ENCODE measurements at places on chromosomes 7 and 10.
A peak's percentile ranks its signal among the peaks of the same experiment; 100 is the strongest.

DNA sequence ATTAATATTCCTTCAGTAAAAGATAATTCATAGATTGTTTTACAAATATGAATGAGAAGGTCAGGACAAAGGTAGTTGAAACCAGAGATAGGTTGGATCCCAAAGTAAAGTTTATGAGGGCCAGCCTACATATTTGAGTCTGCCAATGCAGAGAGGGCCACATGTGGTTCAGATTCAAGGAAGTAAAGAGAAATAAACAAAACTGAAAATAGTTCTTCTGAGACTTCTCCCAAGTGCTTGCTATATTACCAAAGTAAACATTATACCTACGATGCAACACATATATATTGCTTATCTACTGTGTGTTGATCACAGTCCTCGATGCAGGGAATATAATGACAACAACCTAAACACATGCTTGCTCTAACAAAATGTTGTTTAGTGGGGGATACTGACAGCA is 109.8 kb downstream of the MALRD1 start:
- no peak for DNase-seq

- no peak for DNase-seq
Measured at GRCh38 chr7:2919256-2919655, 75.1 kb upstream of the GNA12 start.

- no peak for DNase-seq
Measured at GRCh38 chr10:66521506-66521905, 404.3 kb upstream of the LRRTM3 start.

- no peak for DNase-seq
Measured at GRCh38 chr10:12434277-12434676, 84.9 kb downstream of the CAMK1D start.

DNA sequence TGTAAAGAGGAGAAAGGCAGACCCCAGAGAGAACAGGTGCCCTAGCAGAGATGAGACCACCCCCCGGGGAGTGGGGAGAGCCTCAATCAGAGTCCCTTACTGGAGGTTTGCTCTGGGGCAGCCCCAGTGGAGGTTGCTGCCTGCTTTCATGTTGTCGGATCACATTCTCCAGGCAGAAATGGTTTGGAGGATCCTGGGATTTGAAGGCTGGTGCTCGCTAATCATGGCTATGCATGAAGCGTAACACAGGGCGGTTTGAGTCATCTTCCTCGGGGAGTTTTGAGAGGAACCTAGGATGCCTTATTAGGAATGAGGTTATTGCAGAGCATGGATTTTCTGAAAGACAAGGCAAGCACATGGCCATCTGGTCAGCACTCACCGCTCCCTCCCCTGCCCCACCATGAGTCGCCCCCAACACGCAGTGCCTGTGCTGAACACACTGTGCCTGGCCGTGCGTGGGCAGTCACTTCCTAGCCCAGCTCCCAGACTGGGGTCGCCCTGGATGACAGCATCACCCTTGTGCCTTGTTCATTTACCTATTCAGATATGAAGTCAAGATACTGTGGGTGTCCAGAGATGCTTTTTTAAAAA is 319.9 kb downstream of the DPP6 start:
- no peak for DNase-seq

DNA sequence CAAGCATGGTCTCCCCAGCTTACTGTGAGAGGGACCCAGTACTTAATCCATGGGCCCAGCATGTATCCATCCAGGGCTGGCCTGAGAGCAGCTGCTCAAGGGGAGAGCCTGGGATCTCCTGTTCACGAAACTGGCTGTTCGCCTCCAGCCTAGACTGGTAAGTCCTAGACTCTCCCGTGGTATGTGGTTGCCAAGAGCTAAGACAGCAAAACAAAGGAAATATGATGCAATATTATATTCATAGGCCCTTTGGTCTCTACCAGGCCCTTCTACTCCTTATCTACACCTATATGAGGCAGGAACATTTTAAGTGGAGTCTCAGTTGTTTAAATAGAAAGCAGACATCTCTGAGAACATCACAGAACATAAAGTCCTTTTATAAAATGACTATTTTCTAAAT is 28.9 kb upstream of the STK17A start:
- DNase-seq, result no peak

DNA sequence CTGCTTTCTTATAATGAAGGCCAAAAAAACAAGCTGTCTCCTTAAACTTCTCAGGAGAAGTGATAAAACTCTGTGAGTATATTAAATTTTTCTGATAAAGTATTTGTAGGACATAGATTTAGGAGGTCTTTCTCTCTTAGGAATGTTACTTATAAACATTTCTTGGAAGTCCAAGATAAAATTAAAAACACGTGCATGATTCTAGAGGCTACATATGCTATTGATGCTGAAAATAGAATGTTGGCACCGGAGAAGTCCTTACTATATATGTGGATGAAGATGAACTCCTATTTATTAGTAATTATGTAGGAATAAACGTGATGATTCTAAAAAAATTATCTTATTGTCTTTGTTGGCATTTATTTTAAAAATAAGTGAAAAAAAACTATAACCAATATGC is 241.3 kb upstream of the LRRTM3 start:
- DNase-seq, result no peak

GRCh38 chr10:132023092-132023811 is 41.5 kb upstream of the BNIP3 start:
- DNase-seq, result peak; percentile 69

- no peak for DNase-seq
Measured at GRCh38 chr7:100215895-100216294, 3.9 kb upstream of the PVRIG start.

DNA sequence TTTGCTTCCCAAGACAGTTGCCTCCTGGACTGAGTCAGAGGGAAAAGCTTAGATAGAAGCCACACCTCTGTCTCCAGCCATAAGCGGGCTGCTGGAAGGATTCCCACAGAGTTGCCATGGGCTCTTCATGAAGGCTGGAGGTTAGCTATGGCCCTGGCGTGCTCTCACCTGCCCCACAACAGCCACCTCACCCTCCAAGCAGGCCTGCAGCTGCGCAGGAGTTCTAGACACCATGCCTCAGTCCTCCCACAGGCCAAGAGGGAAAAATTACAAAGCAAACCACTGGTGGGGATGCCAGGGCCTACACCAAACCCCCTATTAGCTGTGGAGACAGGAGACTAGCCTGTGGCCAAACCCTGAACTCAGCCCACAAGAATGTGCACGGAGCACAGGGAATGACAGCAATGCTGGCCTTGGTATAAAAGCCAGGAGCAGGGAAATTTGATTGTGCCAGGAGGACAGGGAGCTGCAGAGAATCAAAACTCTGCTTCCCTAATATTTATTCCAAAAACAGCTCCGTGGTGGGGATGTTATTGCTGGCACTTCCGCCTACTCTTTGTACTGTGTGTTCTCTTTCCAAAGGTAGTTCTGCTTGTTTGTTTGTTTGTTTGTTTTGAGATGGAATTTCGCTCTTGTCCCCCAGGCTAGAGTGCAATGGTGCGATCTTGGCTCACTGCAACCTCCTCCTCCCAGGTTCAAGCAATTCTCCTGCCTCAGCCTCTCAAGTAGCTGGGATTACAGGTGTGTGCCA is 60.3 kb upstream of the STK17A start:
- DNase-seq, result peak; percentile 23

DNA sequence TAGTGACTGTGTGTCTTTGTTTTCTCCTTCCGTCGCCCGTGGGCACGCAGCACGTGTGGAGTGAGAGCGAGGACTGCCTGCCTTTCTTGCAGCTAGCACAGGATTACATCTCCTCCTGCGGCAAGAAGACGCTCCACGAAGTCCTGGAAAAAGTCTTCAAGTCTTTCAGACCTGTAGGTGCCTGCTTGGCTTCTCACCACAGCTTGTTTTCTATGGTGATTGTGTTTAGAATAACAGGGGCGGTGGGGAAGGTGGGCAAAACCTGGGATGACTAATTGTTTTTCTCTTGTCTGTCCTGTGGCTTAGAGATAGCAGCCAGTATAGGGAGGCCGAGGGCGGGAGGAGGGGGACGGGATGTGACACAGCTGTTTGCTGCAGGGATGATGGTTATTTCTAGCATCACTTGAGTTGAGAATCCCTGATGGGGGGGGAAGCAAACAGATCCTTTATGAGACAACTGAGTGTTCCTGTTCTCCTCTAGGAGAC is 11.4 kb downstream of the MTURN start:
- no peak for DNase-seq

GRCh38 chr10:31457858-31458257 is 138.8 kb downstream of the ZEB1 start:
- DNase-seq, result peak; percentile 5

GRCh38 chr7:5170251-5170650 is 19.8 kb upstream of the WIPI2 start:
- no peak for DNase-seq

DNA sequence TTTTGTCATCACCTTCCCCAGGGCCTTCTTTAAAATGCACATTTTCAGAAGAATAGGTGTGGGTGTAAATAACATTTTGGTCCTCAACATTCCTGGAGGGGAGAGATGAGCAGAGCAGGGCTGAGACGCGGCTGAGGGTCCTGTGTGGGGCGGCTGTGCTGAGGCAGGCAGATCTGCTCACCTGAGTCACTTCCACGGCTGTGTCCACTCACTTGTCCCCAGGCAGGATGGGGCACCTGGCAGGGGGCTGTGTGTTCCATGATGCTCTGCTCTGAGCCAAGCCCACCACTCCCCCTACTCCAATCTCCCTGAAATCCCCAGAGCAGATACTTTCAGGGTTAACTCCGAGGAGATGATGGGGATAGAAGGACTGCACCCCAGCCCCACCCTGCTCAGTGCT is 93.8 kb downstream of the GLRX3 start:
- DNase-seq, result no peak

GRCh38 chr7:92461027-92462003 is 14.0 kb downstream of the GATAD1 start:
- peak; percentile 83 for DNase-seq

DNA sequence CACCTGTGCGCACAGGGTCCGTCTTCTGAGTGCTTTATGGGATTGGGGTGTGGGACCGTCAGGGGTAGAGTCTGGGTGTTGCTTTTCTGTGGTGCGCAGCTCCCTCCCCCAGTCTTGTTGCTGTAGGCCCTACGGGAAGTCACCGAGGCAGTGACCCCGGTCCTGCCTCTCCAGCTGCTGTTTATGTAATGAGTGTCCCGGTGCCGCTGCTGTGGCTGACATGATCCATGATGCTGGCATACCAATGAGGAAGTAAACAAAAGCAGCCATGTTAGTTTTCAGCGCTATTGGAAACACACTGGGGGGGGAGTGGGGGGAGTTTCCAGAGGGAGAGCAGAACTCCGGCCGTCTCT is 1.1 kb downstream of the TRIM8 start:
- peak; percentile 71 for DNase-seq

- no peak for DNase-seq
Measured at GRCh38 chr7:47661051-47661714, 79.3 kb upstream of the TNS3 start.

DNA sequence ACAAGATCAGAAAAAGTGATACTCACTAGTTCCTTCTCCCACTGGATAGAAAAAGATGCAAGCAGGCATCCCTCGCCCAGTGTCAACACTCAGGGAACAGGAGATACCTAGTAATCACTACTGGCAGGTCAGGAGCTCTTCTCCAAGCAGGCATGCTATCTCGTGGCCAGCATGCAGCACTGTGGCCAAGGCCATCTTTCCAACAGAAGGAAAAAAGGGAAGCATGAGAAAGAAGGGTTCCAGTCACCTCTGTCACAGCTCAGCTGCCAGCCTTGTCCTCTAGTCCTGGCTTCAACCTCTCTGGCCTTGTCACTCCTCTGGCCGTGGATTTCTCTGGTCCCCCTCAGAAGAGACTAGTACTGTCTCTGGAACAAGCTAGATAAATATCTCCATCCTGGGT is 45.3 kb downstream of the DLG5 start:
- DNase-seq, result no peak

DNA sequence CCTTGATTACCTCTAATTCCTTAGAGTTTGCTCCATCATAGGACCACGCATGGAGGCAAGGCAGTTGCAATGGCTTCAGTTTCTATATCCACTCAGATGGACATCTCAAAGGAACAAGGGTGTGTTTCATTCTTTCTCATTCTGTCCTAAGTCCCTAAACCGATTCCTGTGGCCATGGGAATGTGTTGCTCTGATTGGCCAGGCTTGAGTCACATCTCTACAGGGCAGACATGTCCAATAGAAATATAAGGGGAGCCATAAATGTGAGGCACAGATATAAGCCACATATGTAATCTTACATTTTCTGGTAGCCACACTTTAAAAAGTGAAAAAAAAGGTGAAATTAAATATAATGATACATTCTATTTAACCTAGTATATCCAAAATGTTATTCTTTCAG is 16.9 kb upstream of the DLD start:
- no peak for DNase-seq

DNA sequence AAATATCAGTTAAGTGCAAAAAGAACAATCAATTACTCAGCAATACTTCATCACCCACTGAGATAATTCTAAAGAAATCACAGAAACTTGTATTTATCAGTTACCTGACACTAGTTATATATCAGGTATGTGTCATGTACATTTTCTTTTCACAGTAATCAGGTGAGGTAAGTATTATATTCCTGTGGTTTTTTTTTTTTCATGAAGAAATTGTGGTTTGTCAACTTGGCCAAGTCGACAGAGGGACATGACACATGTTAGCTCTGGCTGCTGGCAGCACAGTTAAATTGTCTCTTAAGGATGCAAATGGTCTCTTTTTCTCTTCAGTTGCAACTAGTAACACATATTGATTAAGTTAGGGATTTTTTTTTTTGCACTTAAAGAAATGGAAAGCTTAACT is 13.7 kb upstream of the GPR141 start:
- DNase-seq, result no peak

GRCh38 chr10:12724807-12725579 is 276.5 kb downstream of the CCDC3 start:
- DNase-seq, result no peak

GRCh38 chr7:111499027-111499426 is 63.3 kb downstream of the IMMP2L start:
- DNase-seq, result peak; percentile 97

- DNase-seq, result no peak
Measured at GRCh38 chr10:132353456-132354355, 21.7 kb downstream of the LRRC27 start.

DNA sequence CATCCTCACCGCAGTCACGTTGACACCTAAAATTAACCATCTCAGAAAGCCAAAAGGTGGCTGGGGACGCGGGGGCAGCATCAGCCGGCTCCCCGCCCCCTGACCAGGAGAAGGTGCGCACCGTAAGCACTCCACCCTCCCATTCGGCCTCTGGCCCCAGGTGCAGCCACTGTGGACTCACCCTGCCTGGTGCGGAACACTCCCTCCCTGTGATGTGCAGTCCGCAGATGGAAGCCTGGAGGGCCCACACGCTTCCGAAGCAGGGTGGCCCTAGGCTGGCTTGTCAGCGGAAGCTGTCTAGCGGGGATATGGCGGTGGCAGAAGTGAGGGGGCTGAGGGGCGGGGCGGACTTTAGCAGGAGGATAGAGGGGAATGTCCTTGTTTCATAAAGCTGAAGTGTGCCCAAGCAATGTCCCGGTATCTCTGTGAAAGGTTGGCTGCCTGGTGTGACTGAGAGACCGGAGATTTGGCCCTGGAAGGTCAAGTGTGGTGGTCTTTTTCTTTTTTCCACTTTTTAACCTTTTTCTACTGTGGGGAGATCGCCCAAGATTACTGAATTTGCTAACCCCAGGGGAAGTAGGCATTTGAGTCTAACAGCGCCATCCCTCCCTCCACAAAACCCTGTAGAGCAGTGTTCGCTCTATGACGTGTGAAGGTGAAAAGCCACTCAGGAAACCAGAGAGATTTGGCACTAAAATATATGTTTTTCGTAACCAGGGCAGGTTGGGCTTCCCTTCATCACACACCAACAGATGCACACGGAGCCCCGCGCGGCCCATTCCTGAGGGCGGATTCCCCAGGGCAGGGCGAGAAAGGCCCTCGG is 74.7 kb downstream of the CXCL12 start:
- no peak for DNase-seq
